ENCODE measurements at places on chromosomes 16 and 17.

DNA sequence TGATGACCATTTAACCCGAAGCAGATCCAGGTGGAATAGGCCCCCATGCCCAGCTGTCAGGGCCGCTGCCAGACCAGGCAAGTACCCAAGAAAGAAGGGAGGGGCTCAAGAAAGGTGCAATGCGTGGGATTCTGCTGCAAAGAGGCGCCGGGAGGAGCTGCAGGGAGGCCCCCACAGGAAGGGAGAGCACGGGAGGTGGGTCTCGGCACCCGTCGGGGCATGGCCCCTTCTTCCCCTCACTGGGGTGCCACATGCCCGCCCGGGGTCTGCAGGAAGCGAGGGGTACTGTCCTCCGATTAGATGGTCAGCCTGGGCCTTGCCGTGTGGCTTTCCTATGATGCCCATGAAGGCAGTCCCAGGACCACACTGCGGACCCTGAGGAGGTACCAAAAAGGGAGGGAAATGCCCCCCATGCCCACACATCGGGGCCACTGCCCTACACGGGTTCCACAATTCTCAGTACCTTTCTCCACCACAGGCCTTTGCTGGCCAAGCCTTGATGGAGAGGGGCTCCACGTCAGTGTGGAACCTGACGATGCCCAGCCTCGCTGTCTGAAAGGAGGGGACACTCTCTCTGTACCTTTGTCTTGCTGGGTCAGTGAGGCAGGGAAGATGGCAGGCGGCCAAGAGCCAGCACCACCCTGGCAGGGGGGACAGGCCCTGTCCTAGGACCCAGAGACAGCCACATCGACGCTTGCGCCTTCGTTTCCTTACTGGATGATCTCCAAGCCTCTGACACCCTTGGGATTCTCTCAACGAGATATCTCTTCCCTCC, 45.5 kb upstream of the DNAH17 start:
- no peak for DNase-seq

DNA sequence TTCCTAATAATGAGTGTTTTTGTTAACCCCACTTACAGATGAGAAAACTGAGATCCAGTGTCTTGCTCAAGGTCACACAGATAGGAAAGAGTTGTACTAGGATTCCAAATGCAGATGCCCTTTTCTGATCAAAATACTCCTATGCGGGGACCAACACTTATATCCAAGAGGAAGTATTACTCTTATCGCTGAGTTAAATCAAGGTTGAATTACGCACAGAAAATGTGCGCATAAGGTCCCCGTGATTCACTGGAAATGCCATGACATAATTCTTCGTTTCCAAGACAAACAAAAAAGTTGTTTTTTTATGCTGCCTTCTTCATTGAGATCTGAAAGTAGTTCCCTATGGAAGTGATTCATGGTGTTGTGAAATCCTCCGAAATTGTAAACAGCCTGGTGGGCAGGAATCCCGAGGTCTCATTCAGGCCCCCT, 463.8 kb upstream of the HSBP1 start:
- DNase-seq, result no peak

DNA sequence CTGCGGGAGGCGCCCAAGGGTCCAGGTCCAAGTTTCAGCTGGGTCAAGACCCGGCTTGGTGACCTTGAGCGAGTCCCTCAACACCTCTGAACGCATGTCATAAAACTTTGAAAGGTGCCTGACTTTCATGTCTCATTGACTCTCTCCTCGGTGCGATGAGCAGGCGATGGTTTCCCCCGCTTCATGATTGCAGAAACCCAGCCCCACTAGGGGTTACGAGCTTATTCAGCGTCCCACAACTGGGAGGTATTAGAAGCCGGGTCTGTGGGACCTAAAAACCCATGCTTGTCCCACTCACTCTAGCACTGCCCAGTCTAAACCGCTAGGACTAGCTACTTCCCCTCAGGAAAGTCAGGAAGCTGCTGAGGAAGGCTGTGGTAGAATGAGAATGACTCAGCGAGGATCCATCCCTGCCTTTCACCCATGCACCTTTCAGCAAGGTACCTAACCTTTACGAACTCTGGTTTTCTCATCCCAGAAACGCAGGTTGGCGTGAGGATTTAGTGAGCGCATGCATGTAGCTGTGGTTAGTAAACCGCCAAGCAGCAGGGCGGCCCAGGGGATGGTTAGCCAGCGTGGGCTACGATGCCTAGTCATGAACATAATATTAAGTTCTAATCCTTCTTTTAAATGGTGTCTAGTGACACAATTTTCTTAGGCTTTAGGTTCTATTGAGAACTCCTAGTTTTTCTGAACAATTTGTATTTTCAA, 26.2 kb upstream of the RFFL start:
- peak; percentile 27 for DNase-seq

DNA sequence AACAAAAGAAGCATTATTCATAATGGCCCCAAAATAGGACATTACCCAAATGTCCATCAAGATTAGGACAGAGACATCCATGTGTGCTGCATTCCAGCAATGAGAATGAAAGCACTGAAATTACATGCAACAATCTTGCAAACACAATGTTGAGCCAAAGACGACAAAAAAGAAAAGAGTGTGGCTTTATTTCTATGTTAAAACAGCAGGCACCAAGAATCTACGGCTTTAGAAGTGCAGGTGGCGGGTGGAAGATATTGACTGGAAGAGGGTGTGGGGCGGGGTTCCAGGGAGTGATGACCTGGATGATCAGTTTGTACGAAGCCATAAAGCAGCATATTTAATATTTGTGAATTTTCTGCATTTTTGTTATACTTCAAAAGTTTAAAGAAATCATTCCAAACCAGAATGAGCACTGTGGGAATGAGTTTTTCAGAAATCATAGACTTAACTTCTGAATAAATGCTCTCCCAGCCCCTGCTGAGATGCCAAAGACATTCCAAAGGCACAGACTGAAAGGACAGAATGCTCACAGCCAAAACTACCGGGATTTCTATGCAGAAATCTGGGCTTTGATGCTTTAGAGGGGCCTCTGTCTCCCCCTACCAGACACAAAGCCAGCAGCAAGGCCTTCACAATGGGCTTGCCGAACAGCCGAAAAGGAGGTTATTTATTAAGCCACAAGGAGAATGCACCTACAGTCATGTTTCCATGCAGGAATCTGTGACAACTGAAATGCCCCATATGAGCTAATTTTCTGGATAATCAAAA, 361.6 kb downstream of the GRIN2A start:
- DNase-seq, result peak; percentile 68

GRCh38 chr16:23907903-23908302, 72.1 kb downstream of the PRKCB start:
- no peak for DNase-seq

GRCh38 chr16:11621920-11622651, 35.4 kb upstream of the LITAF start:
- DNase-seq, result no peak

- no peak for DNase-seq
These were observed 19.0 kb downstream of the CACNG4 start for GRCh38 chr17:66983414-66984021.

Measured in iPS-NIHi11 (cell line).